Sciatic nerve (tissue), 2 donors: ENCODE measurements at places on chromosomes 1 and 21.

DNA sequence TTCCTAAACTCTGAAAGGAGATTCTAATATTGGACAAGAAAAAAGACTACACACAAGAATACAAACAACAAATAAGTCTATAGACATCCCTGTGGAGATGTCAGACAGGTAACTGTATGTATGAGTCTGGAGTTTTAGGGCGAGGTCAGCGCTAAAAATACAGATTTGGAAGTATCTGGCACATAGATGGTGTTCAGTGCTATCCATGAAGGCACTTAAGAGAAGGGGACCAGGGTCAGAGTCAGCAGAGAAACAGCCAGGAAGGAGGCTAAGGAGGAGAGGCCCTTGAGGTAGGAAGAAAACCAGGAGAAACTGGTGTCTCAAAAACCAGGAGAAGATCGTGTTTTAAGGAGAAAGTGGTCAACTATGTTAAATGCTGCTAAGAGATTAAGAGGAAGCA, 18.1 kb downstream of the ZMPSTE24 start:
- DNase-seq: no peak

DNA sequence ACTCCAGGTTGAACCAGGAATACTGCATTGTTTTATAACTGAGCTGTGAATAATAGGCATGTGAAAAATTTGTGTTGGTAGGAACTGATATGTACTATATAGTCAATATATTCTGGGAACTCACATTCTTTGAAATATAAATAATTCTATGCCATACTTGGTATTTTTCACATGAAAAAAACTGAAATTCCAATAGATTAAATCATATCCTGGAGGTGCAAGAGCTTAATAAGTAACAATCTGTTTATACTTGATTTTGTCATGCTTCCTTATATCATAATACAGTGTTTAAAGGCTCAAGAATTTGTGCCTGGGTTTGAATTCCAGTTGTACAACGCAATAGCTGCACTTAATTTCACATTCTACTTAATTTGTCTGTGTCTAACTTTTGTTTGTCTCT, 387.0 kb downstream of the USP25 start:
- DNase-seq: no peak

GRCh38 chr1:91381844-91382243, 22.8 kb downstream of the HFM1 start:
- DNase-seq: no peak

- DNase-seq: peak; percentile 34
Measured at GRCh38 chr21:45853703-45854342, 127.7 kb upstream of the COL6A1 start.

- DNase-seq: no peak
Measured at GRCh38 chr21:31034378-31034777, 3.9 kb downstream of the KRTAP19-8 start.

DNA sequence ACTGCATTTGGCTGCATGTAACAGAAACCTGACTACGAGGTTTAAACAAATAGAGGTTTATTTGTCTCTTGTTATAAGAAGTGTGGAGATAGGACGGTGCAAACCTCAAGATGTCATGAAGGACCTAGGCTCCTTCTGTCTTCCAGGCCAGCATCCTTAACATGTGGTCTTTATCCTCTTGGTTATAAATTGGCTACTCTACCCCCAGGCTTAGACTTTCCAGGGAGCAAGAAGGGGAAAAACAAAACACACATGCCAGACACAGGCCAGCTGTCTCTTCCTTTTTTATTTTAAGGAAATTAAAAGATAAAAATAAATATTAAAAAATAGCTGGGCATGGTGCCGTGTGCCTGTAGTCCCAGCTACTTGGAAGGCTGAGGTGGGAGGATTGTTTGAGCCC, 51.3 kb upstream of the PRELP start:
- DNase-seq: no peak

- no peak for DNase-seq
Measured at GRCh38 chr1:115714572-115715141, 53.9 kb downstream of the CASQ2 start.

- no peak for DNase-seq
Measured at GRCh38 chr21:19540287-19540686, 1136.7 kb upstream of the TMPRSS15 start.

GRCh38 chr1:201186192-201186591, 4.4 kb upstream of the IGFN1 start:
- no peak for DNase-seq

- no peak for DNase-seq
Measured at GRCh38 chr1:161989786-161990185, 33.9 kb downstream of the OLFML2B start.

- DNase-seq: no peak
Measured at GRCh38 chr1:53391296-53391695, 63.4 kb upstream of the LRP8 start.

DNA sequence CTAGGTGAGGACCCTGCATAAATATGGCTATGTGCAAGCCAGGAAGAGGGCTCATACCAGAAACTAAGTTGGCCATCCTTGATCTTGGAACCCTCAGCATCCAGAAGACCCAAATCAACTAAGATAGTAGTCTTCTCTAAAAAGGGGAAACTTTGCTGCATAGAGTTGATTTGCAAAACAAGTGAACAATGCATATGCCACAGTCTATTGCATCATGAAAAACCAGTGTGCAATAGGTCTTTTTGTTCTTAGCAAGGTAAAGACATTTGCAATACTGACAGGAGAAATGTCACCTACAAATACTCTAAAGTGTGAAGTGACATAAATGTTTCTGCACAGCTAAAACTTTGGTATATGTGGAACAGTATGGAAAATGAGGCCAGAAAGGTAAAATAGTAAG, 2.0 kb upstream of the IFI16 start:
- DNase-seq: no peak

GRCh38 chr1:46268578-46268977, 21.0 kb downstream of the RAD54L start:
- DNase-seq: no peak

- no peak for DNase-seq
Measured at GRCh38 chr1:155392898-155393411, 72.3 kb downstream of the RUSC1 start.

GRCh38 chr1:223175032-223175431, 32.0 kb upstream of the TLR5 start:
- DNase-seq: no peak

- no peak for DNase-seq
Measured at GRCh38 chr1:41400225-41400624, 39.0 kb downstream of the FOXO6 start.

DNA sequence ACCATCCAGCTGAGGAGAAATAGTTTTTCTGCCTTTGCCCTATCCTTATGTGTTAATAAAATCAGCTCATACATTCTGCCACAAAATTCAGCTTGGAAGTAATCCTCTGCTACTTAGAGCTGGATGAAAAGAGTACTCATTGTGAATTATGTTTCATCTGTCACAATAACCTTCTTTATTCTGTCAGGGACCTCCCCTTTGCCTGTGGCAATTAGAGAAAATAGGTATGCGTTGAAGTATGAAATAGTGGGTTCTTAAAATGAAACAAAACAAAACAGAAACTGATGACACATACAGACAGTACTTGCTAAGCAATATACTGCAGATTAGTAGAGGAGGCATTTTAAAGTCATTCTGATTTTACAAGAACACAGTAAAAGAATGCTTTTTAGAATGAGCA, 578.5 kb downstream of the USP25 start:
- DNase-seq: no peak

DNA sequence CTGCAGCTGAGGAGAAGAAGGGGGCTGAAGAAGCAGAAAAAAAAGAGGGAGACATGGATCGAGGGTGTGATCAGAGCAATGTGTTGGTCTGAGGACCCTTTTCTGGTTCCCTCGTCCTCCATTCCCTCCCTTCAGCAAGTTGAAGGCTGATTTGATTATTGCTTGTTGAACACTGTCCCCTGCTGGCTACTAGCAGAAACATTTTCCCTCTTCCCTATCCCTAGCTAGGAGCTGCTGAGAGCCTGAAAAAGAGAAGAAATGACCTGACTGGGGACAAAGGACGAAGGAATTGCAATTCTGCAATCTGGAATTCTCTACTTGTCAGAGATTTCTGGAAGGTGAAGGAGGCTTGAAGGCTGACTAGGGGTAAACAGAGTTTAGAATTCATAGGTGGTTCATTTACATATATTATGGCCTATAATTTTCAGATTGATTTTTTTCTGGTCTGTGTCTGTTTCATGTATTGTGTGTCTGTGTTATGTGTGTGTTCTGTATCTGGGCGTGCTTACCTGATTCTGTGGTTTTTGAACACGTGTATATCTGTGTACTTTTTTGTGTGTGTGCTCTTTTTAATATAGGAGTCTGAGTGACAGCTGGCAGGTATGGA, 9.8 kb downstream of the NHLH1 start:
- DNase-seq: no peak

DNA sequence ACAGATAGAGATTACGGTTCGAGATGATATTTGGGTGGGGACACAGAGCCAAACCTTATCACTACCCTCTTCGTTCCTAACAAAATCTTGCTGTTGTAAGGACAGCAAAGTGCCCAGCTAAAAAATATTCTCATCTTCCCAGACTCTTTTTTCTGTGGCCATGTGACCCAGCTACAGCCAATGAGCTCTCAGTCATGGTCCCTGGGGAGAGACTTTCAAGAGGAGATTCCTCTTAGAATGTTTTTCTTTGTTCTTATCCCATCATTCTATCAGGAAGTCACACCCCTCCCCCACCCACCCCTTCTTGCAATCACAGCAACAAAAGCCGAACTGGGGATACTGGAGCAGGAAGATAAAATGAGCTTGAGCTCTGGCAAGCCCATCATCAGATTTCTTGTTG, 247.1 kb downstream of the CHRM3 start:
- no peak for DNase-seq

GRCh38 chr1:103243481-103243880, 135.2 kb upstream of the COL11A1 start:
- no peak for DNase-seq

GRCh38 chr1:209797978-209798639, 7.8 kb downstream of the IRF6 start:
- DNase-seq: no peak

DNA sequence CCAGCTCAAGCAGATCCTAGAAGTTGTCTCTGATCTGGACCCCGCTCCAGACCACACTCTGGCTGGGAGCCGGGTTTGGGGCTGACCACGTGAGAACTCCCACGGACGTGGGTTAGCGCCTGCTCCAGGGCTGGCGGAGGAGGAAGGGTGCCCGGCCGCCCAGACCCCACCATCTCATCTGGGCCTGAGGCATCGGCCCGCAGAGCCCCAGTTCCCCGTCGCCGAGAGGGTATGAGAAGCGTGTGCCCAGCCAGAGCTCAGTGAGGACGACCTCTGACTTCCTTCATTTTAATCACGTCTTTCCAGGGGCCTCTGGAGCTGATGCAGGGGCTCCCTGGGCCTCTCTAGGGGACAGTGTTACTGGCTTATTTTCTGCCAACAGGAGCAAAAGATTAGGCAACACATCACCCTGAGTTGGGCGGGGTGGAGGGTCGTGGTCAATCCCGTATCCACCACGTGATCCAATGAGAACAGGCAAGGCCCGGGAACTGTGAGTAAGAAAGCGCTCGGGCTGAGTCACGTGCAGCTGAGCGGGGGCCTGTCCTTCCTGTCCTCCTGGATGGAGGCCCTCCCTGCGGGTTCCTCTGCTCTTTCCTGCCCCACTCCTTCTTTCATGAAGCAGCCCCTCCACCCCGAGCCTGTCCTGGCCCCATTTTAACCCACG, 81.1 kb downstream of the SIK1 start:
- no peak for DNase-seq

DNA sequence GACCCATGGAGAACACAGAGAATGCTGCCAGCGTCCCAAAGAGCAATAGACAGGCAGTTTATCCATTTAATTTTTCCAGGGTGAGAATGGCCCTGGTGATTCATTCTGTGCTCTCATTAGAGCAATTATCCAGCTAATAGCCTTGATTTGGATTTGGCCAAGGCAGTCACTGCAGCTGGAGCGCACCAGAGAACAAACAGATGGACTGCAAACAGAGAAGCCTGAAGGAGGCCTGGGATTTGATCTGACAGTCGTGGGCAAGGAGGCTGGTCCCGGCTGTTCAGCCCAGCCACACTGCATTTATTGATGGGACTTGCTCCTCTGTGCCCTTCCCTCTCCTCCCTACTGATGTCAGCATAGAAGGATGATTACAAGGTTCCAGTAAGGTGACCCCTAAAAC, 353.9 kb upstream of the C1orf174 start:
- no peak for DNase-seq

- no peak for DNase-seq
Measured at GRCh38 chr1:21935393-21935804, 1.7 kb downstream of the HSPG2 start.

DNA sequence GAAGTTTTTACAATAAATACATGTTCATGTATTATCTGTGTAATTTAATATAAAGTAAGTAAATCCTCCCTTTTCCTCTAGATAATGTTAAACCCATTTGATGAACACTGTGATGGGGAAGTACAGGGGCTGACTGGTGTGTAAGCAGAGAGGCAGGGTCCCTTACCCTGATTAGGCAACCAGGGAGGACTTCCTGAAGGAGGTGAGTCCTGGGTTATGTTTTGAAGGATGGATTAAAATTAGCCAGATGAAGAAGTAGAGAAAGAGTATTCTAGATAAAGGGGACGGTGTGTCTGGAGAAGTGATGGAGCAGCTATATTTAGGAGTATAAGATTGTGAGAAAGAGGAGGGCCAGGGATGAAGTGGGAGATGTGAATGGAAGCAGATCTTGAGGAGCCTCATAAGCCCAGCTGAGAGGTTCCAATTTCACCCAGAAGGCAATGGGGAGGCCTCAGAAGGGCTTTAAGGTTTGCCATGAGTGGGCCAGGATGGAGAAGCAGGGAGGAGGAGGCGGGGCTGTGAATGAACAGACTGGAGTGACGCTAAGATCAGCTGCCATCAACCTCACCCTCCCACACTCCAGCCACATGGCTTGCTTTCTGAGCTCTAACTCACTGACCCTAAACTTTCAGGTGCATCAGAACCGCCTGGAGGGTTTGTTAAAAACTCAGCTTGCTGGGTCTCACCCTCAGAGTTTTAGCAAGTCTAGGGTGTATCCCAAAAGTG, 30.9 kb upstream of the ID3 start:
- DNase-seq: no peak

DNA sequence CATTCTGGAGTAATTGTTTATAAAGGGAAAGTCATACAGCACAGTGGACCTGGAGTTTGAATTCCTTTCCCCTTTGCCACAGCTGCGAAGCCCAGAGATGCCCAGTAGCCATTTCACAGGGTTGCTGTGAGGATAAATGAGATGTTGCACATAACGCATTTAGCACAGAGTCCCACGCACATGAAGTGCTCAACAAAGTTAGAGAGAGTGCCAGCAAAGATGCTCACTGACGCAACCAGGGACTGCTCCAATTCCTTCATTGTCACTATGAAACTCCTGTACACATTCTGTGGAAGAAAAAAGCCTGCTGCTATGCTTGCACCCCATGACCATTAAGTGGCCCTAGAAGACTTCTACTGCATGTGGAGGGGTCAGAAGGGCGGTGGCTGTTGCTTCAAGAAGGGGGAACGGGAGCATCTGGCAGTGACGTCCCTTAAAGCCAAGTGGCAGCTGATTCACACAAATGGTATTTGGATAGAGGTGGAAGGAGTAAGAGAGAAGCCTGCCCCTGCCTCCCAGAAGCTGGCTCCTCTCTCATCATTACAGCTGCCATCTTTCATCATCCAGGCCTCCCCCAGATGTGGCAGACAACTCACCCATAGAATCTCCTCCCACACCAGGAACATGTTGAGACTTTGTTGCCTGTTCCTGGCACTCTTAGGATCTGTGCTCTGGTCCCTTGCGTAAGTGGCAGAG, 26.5 kb upstream of the VAV3 start:
- DNase-seq: no peak

- peak; percentile 75 for DNase-seq
Measured at GRCh38 chr1:100360790-100361510, 8.6 kb downstream of the CDC14A start.

GRCh38 chr1:194227161-194227560, 1040.7 kb upstream of the B3GALT2 start:
- DNase-seq: no peak

GRCh38 chr1:228109962-228110488, 926 bp upstream of the MRPL55 start:
- DNase-seq: no peak
